COR-L47 (cell line): ENCODE measurements at places on chromosomes 13 and 19.

DNA sequence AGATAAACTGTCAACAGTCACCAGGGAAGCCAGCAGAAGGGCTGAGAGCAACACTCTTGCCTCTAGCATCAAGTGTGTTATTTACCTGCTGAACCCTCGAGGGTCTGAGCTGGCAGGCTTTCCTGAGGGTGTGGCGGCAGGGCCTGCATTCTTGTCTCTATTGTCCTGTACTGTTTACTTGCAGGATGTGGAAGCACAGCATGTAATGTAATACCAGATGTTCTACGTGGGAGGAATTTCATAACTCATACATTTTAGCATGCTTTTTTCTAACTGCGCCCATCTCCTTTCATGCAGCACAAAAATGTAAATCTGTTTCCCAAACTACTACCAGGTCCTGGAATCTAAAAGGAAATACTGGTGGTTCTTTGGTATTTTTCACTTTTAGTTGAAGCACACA is 153.1 kb downstream of the RGCC start:
- peak; percentile 72 for DNase-seq

DNA sequence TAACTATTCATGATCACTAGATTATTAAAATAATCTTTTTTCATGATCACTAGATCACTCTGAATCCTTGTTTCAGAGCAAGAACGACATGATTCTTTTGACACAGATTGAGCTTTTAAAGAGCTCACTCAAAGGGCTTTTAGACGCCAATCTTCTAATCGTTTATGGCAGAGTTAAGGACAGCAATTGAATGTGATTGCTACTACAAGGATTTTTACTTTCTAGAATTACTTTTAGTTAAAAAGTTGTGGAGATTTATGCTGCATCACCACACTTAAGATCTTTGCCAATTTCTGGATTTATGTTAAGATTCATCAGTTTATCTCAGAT is 1.3 kb downstream of the EXOSC8 start:
- no peak for DNase-seq

GRCh38 chr19:56725829-56726424 is 54.4 kb upstream of the ZNF835 start:
- no peak for DNase-seq

DNA sequence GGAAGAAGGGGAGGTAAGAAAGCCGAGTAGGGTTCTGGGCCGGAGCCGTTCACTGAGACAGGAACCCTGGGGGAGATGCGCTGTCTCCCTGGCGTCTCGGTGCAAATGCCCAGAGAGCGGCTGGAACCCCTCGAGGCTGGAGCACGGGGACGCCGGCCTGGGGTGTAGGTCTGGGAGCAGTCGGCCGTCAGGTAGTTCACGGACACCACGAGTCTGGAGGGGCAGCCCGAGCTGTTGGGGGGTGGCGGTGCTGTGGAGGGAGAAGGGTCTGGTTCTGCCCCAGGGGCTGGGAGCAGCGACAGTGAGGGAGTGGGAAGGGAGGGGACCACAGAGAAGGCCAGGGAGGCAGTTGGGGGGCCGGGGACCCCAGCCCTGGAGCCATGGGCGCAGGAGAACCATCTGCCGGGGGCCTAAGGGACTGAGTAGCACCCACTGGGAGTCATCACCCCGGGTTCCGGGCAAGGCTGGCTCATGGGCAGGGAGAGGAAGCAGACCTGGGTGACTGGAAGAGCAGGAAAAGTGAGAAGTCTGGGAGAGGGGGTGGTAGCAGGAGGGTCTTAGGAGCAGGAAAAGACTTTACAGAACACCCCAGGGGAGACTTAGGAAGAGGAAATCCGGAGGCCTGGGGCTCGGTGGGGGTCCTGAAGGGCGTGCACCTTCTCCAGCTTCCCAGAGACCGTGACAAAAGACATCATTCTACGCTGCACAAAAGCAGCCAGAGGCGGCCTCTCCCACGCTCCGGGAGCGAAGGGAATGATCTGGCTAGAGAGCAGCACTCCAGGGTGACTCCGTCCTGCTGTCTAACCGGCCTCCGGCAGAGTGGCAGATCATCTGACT is 173.1 kb upstream of the SOX1 start:
- DNase-seq: no peak

DNA sequence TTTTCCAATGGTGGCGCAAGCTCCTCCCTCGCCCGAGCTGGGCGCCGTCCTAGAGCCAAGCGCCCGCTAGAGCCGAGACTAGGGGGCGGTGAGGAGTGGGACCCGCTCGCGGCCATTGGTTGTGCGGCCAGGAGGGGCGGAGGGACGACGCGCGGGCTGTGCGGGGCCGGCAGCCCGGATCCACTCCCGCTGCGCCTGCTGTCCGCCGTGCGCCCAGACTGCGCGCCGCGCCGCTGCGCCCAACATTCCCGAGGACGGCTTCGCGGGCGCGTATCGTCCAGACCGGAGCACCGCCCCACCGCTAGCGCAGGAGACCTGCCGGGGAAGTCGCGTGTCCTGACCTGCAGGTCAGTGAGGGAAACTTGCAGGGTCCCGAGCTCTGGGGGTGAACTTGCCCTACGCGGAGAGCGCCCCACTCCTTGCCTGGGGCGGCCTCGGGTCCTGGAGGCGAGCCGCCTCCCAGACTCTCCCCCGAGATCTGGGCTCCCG is at the start of gene SERTM1:
Gene SERTM1 (plus strand): TSS at position 183 of the 489 bp plus-strand sequence. CDS start 21,059 bp downstream, outside the sequence.
- peak; percentile 56 for DNase-seq

- DNase-seq: no peak
These were observed 13.6 kb downstream of the CCDC122 start for GRCh38 chr13:43865892-43866291.

DNA sequence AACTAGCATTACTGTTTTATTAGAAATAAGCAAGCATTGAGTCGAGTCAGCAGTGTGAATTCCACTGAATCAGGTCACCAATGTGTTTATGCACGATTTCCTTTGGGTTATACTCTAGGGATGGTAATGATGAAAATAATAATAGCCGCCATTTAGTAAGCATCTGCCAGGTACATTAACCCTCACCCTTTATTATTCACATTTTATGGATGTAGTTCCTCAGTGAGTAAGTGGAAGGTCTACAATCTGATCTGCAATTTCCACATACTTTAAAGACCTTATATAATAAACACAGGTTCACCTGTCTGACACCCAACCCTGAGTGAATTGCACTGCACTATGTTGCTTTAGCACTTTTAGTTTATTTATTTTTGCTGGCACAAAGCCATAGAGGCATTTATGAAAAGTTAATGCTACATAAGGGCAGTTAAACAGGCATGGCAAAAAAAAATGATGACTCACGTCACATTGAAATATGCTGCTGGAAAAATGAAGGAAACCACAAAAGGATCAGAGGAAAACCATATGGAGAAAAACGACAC is 122.4 kb downstream of the TRPC4 start:
- DNase-seq: peak; percentile 45

GRCh38 chr13:20174656-20175405 is 14.0 kb upstream of the GJA3 start:
- DNase-seq: no peak

DNA sequence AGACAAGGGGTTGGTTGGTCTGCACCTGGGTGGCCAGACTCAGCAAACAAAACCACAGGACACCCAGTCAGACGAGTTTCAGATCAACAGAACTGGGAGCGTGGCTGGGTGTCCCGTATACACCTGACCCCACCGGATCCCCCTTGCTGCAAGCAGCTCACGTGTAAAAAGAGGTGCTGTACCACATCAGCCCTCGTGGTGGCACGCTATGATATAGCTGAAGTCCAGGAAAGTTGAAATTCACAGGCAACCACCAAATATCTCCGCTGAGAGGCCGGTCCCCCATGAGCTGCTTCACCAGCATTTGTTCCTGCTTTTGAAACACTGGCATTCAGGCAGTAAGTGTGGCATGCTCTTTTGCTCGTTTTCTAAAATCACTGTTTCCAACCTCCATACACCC is 92.3 kb downstream of the TUBA3C start:
- no peak for DNase-seq

- no peak for DNase-seq
These were observed 521.0 kb downstream of the SUCLA2 start for GRCh38 chr13:47480121-47480520.

DNA sequence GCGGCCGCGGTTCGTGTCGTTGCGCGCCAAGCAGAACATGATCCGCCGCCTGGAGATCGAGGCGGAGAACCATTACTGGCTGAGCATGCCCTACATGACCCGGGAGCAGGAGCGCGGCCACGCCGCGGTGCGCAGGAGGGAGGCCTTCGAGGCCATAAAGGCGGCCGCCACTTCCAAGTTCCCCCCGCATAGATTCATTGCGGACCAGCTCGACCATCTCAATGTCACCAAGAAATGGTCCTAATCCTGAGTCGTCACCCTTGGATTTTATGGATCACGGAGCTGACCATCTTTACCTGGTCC is 475 bp downstream of the MRPL57 start:
- DNase-seq: no peak

GRCh38 chr13:95626768-95627167 is 17.7 kb downstream of the DZIP1 start:
- DNase-seq: no peak

DNA sequence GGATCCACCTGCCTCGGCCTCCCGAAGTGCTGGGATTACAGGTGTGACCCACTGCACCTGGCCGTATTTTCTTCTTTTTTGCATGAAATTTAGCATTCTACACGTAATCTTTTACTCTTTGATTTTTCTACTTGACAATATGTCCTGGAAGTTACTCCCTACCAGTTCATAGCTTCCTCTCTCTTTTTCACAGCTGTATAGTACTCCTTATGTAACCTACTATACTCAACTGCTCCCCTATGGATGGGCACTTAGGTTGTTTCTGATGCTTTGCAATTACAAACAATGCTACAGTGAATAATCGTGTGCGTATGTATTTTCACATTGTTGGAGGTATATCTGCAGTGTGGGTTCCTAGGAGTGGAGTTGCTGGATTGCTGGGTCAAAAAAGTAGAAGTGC is 90.5 kb upstream of the FARP1 start:
- DNase-seq: no peak
